Activated CD4-positive, alpha-beta T cell treated with anti-CD3 and anti-CD28 coated beads, Interleukin-2, amount 50 U/mL, for 48 hours (primary cell): ENCODE measurements at places on chromosomes 7 and 10.
A peak's percentile ranks its signal among the peaks of the same experiment; 100 is the strongest.

GRCh38 chr10:87659571-87660483 is at the start of gene PAPSS2:
Gene PAPSS2 (plus strand): TSS chr10:87659878. CDS start chr10:87659982, 104 bp downstream.
- peak; percentile 36 for DNase-seq

DNA sequence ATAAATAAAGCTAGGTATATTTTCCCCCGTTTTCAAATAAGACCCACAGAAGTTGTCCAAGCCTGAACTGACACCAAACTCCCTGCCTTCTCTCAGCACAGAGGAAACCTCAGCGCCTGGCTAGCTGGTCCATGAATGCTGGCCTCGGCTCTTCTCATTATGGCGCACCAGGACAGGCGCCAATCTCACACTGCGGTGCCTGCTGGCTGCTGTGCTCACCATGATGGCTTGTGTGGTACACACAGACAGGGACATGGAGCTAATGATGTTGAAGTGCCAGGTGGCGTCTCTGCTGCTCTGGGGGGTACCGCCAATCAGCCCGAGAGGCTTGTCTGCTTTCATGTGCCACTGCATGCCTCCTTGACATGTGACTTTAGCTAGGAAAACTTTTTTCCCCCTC is 43.2 kb upstream of the USP6NL start:
- DNase-seq: no peak

- peak; percentile 70 for DNase-seq
Measured at GRCh38 chr10:103745341-103746247, 109.8 kb downstream of the SH3PXD2A start.

- no peak for DNase-seq
Measured at GRCh38 chr10:124730790-124731189, 13.4 kb downstream of the FAM53B start.

DNA sequence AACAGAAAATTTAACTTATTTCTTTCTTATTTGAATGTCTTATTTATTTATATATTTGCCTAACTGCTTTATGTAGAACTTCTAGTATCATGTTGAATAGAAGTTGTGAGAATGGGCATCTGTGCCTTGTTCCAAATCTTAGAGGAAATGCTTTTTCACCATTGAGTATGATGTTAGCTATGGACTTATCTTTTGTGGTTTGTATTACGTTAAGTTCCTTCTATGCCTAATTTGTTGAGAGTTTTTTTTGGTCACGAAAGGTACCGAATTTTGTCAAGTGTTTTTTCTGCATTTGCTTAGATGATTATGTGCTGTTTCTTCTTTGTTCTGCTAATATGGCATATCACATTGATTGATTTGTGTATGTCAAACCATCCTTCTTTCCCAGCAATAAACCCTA is 161.0 kb upstream of the TRIM24 start:
- no peak for DNase-seq

- DNase-seq: no peak
Measured at GRCh38 chr7:47809387-47809786, 138.9 kb downstream of the PKD1L1 start.

- DNase-seq: no peak
Measured at GRCh38 chr10:130905921-130906320, 405.6 kb downstream of the TCERG1L start.

DNA sequence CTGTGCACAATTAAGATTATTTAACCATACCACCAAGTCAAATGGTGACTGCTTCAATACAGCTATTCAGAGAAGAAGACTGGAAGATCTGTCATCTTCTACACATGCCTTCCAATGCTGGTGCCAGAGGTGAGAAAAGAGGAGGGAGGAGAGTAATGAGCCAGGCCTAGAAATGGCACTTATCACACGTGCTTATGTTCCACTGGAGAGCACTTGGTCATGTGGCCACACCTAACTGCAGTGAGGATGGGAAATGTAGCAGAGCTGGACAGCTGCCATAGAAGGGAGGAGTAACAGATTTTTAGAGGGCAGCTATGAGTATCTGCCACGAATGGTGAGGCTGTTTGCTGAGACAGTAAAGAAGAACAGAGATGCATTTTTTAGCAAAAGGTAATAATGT is 77.1 kb downstream of the MPLKIP start:
- no peak for DNase-seq

- DNase-seq: no peak
Measured at GRCh38 chr10:76251841-76252671, 820.6 kb downstream of the LRMDA start.

DNA sequence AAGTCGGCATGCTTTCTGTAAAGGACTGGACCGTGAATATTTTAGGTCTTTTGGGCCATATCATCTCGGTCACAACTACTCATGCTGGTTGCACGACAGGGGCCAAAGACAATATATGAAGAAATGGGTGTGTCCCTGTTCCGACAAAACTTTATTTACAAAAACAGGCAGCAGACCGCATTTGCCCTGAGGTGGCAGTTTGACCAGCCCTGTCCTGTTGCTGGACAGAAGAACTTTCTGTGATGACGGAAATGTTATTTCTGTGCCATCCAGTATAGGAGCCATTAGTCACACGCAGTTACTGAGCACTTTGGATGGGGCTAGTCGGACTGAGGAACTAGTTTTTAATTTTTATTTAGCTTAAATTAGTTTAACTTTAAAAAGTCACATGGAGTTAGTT is 112.8 kb upstream of the CARD11 start:
- DNase-seq: no peak

DNA sequence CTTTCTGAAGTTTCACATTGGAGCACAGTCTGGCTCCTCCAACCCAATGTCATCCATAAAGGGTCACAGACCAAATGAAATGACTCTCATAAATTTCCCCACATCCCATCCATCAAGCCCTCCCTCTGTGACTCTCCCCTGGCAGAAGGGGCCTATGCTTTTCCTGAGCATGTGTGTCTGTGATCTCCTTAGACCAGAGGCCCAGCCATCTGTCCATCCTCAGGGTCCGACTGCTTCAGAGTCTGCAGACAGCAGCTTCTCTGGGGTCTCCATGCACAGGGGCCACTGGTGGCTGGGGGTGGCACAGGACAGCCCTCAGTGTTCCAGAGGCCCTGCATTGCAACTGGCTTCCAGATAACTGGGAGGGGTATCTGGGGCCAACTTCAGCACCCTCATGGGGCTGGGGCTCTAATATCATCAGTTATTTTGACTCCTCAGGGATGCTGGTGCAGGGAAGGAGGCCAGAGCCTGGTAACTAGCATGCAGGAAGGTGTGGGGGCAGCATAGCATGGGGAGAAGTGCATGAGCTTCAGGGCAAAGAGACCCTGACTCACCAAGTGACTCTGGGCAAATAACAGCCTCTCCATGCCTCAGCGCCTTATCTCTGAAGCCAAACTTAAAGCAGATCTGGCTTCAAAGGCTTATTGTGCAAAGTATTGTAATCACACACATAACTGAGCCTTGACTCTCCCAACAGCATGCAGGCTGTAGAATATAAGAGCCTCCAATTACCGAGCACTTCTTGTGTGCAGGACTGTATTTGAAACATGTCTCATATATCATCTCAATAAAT is 266.9 kb downstream of the GRID1 start:
- DNase-seq: no peak

- DNase-seq: no peak
Measured at GRCh38 chr7:131642429-131642828, 86.0 kb upstream of the PODXL start.

GRCh38 chr10:43047288-43047970 is 29.4 kb upstream of the RET start:
- DNase-seq: no peak

DNA sequence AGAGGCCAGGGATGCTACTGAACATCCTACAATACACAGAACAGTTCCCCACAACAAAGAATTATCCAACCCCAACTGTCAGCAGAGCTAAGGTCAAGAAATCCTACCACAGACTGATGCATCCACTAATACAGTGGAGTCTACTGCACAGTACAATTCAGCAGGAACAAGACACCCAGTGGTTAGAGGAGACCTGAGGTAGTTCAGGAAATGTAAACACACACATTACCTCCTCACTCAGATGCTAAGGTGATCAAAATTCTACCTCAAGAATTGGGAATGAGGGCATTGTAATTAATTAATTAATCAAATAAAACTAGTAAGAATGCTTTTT is 91.4 kb downstream of the ZFAND4 start:
- DNase-seq: no peak

DNA sequence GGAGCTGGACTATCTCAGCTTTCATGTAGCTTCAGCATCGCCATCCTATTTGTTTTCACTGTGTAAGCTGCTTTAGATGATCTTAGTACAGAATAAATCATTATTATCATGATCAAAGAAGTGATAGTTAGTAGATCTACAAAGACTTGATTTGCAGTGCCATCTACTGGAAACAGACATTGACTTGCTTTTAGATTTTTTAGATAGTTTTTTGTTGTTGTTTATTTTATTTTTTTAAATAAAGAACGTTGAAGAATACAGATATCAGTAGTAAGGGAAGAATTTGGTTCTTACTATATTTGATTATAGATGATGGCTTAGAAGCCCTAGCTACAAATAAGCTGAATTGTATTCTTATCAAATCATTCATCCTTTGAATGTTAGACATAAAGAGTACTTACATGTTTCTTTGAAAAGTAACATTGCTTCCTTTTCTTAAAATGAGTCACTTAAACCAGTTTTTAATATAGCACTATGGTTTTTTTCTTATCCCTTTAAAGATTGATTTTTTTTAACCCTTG is 6.3 kb upstream of the SFMBT2 start:
- no peak for DNase-seq

DNA sequence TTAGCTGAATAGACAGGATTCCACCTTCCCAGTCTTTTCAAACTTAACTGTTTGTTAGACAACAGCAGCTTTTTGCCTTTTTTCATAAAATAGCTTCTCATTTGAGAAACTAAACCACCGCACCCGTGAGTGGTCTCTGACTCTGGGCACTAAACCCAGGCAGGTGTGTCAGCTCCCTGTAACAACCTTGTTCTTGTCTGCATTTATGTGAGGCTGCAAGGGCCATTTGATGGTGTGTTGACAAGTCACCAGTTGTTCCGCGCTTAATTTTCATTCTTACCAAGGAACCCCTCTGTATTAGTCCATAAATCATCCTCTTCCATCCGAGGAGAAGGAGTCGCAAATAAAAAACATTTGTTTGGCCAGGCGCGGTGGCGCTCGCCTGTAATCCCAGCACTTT is 1.5 kb downstream of the STOX1 start:
- DNase-seq: no peak

- DNase-seq: no peak
Measured at GRCh38 chr10:86953747-86954680, 3.4 kb downstream of the MMRN2 start.

DNA sequence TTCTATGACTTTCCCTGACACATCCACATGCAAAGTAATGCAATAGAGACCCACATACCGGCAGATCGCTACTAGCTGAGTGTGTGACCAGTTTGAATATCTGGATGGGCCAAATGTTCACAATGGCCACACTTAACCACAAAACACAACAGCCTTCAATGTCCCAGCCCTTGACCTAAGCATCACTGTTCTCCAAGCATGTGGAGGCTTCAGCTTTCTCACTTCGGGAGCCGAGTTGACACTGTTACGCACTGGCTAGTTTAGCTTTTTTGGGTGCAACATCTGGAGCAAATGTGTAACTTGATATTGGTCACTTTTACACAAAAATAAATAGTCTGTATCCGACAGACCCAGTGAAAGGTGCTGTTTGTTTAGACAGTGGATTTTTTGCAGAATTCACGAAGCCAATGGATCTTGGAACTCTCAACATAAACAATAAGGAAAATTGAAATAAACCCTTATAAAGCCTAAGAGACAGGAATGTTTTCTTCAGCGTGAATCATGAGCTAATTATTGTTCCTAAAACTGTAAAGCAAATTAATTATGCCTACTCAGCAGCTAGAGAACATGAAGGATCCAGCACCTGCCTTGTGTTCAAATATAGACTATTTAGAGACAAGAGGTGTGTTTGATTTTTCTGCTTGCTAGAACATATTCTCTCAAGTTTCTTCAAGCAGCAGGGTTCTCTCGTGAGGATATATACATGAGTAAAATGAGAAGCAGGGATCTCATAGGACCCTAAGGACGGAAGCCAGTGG is 117.6 kb upstream of the JCAD start:
- no peak for DNase-seq

GRCh38 chr10:51606825-51607462 is 92.5 kb downstream of the CSTF2T start:
- DNase-seq: no peak

- DNase-seq: no peak
Measured at GRCh38 chr7:137940656-137941518, 61.0 kb downstream of the CREB3L2 start.

DNA sequence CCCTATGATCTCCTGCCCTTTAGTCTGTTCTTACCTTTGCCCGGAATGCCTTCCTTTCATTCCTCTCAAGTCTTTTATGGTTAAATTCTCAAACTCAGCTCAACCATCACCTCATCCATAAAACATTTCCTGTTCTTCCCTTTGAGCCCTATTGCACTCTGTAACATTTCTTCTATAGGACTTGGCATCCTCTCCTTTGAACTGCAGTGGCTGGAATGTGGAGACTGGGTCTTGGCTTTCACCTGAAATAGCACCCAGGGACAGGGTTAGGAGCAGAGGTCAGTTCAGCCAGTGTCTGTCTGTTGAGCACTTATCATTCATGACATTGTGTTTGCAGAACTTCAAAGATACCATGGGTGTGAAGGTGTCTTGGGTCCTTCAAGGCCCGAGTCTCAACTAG is 7.2 kb downstream of the NFE2L3 start:
- no peak for DNase-seq

GRCh38 chr7:24883622-24884013 is 96.4 kb downstream of the OSBPL3 start:
- no peak for DNase-seq

DNA sequence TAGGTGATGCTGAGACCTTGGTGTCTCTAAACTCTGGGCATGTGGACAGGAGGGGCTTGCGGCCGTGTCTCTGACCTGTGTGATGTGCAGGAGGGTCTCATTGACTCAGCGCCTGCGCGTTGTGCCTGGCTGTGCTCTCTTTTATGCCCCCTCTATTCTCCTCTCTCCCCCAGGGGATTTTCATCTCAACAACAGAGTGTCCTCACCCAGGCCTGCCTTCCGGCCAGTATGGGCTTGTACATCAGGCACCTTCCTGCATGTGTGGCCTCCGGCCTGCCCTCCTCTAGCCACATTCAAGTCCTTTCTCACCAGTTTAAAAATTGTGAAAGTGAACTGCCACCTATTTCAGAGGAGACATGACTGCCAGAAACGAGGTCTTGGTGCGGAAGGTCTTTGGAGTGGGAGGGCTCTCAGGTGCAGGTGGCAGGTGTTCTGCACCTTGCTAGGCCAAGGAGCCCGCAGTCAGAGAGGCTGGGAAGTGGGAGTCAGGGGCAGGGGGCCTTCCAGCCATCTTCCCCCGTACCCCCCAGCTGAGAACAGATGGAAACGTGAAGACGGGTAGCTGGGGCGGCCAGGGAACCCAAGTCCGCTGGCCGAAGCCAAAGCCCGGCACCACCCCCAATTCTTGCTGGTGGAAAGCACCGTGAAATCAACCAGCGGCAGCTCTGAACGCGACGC is 531 bp upstream of the INTS15 start:
- DNase-seq: no peak
